ENCODE measurements at places on chromosomes 2 and 18.

- DNase-seq: no peak
Measured at GRCh38 chr2:17101596-17101995, 416.6 kb downstream of the RAD51AP2 start.

DNA sequence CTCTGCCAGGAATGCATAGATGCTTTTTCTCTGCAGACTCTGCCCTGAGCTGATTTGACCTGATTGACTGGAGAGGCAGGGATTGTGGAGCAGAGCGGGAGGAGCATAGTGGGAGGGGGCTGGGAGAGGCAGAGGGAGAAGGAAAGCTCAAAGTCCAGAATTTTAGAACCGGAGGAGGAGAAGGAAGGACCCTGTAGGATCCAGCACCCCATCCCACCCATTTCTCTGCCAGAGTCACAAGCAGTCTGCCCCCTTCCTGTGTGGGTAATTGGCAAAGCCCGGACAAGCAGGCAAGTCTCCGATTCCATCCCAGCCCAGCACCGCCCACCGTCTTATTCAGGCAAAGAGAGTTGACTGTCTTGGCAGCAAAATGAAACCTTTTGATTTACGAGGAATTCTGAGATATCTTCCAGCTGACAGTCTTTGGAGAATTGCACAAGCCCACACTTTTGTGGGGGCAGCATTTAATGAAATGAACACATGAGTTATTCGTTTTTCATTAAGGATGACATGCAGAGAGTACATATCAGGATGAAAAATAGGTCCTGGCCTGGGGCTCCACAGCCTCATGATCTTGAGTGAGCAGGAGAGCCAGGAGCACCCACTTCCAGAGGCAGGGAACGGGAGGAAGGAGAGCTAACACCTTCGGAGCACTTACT is 103.1 kb downstream of the MCFD2 start:
- DNase-seq: peak; percentile 79

- no peak for DNase-seq
Measured at GRCh38 chr18:76710646-76711520, 111.5 kb upstream of the ZNF236 start.

DNA sequence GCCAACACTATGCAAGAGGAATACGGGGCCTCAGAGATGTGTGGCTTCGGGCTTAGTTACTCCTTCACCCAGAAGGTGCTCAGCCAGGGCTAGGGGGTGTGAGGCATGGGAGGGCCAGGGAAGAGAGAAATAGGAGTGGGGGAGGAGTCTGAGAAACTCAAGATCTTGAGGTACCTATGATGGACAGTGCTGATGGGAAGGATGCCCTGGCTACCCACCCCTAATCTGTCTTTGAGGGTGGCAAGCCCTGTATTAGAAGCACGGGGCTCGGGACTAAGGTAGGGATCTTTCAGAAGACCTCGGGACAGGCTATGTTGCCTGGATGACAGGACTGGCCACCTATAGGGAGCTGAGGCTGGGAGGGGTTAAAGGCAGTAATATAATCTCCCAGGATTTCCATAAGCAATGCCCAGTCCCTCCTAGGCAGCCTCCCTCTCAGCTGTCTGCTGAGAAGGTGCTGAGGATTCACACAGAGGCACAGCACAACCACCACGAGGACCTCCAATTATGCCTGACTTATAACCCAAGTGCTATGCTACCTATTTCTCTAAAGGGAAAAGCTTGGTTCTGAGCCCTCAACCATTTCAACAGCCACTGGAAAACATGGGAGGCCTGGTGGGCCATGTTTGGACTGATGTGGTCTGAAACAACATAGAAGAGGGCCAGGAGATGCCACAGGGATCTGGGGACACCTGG is 23.3 kb downstream of the MTHFD2 start:
- DNase-seq: no peak

- no peak for DNase-seq
Measured at GRCh38 chr2:11949732-11950523, 203.5 kb downstream of the LPIN1 start.
